ENCODE measurements at places on chromosomes 1 and 21. TPM values are rescaled to one million over a fixed set of nuclear protein-coding genes. Genes with fewer than 3 reads are reported as not detected.

DNA sequence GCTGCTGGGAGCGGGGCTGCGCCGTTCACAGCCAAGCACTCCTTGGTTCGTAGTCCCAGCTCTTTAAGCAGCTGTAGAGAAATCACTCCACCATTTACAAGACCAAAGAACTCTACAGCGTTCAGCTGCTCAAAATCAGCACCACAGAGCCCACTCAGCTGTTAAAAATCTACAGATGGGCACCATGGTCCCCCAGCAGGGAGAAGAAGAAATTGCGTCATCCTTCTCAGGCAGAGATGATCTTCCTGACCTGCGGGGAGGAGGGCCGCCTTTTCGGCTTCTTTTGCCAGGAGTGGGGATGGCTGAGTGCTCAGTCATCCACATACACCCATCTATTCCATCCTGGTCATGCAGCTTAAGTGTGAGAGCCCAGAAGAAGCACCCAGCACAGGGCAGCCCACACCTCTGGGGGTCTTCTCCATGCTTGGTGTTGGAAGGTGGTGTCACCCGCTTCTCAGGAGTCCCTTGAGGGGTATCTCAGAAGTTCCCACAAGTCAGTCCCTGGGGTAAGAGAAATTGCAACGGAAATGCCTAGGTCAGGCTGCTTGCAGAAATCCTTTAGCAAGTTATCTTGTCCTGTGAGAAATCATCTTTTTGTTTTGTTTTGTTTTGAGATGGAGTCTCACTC lies 163.8 kb downstream of the NPHP4 start:
- DNase-seq, result no peak

Gene NEGR1
- total RNA-seq, result 4.1 TPM

DNA sequence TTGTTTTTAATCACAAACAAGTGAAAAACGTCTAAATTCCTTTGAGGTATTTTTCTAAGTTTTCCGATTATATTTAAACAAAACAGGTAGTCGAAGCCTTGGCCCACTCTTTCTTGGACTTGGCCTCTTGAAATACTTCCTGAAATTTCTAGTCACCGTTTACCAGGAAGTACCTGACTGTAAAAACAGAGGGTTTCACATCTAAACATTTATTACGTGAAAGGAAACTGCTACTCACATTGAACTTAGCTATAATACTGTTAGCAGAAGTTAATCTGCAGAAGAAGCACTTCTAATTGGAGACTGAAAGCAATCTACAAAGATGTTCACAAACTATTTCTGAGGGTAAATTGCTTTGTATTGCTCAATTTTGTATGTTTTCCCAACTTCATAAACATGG lies 526.0 kb upstream of the ADGRL4 start:
- no peak for DNase-seq

DNA sequence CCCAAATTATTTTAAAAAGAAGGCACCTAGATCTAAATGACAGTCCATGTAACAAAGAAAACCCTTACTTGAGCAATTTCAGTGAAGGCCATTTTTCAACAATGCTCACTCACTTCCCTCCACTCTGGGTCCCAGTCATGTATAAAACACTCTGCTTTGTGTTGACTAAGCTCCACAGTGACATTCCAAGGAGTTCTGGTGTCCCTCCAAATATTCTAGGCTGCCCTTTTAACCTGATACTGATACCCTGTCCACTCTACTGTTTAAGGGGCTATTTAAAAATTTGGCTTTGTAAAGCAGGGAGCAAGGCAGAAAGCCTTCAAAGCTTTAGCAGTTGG lies 73.6 kb downstream of the GNG12 start:
- no peak for DNase-seq

- DNase-seq, result no peak
These were observed 55.1 kb downstream of the RPL5 start for GRCh38 chr1:92886886-92887419.

Gene PDZK1
- total RNA-seq, result 0.20 TPM
